ENCODE measurements at places on chromosomes 2 and 18. TPM values are rescaled to one million over a fixed set of nuclear protein-coding genes. Genes with fewer than 3 reads are reported as not detected.

MAP3K2 gene
- total RNA-seq: 21.1 TPM

KYNU gene
- total RNA-seq: 6.0 TPM

NPAS2 gene
- total RNA-seq: 48.9 TPM

ACMSD gene
- total RNA-seq: not detected

BMP10 gene
- not detected for total RNA-seq

ASPRV1 gene
- total RNA-seq: 0.28 TPM

CIDEA gene
- total RNA-seq: 3.5 TPM

DNER gene
- 2.5 TPM for total RNA-seq

MROH2A gene
- not detected for total RNA-seq

RND3 gene
- 22.3 TPM for total RNA-seq
